ENCODE measurements at places on chromosomes 6 and 20. TPM values are rescaled to one million over a fixed set of nuclear protein-coding genes. Genes with fewer than 3 reads are reported as not detected.

The TTK gene
- 5.1 TPM for polyA plus RNA-seq

The NKAPL gene
- polyA plus RNA-seq: 0.52 TPM

The ZFP57 gene
- not detected for polyA plus RNA-seq

DNA sequence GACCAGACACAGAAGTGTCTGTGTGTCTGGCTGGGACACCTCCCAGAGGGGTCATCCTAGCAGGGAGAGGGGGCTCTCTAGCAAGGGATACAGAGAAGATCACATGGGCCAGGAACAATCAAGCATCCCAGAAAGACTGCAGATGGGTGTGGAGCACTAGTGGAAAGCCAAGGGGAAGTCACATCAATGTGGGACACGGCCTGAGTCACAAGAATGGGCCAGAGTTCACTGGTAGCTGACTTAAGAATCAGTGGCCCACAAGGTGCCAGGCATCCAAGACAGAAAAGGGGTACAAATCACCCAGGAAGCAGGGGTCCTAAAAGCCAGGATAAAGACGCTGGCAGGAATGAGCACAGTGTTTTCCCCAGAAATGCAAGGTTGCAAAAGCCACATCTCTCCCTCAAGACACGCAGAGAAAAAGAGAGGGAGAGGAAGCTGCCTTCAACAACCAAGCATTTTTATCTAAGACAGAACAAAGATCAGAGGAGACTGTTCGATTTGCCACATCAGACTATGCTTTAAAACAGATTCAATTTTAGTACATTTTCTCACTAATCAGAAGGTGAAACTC is 113.6 kb upstream of the DST start:
- DNase-seq: no peak

DNA sequence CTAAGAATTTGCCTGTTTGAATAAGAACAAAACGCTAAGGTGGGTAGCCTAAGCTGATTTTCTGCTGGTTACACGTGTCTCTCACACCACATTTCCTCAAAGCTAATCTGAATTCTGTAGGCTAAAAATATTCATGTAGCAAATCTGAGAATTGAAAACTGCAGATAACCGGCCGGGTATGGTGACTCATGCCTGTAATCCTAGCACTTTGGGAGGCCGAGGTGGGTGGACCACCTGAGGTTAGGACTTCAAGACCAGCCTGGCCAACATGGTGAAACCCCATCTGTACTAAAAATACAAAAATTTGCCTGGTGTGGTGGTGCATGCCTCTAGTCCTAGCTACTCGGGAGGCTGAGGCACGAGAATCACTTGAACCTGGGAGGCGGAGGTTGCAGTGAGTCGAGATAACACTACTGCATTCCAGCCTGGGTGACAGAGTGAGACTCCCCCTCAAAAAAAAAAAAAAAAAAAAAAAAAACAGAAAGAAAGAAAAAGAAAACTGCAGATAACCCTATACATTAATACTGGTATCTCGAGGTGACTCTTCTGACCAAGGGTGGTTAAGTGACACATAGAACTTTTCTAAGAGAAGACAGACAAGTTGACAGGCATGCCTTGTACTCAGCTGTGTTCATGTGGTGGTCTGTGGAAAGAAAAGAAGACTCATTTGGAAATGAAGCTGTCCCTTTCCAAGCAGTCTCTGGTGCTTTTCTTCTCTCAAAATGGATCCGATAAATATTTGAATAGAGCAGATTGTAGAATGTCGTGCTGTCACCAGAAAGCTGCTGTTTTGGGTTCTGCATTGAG is 24.7 kb upstream of the ASXL1 start:
- no peak for DNase-seq

DNA sequence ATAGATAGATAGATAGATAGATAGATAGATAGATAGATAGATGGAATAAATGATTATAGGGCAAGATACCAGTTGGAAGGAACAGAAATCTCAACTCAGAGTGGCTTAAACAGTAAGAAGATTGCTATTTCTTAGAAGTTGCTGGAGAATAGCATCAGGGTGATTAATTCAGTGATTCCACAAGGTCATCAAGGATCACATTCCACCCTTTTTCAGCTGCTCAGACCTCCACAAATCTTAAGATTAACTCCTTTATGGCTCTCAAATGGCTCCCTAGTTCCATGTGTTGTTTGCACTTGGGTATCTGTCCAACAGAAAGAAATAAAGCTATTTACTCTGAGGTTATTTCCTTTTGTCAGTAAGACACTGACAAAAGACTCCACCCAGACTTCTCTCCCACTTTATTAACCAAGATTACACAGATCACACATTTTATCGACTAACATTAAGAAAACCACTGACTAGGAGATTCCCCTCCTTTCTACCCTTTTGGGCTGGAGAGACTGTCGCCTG is 68.3 kb upstream of the KIF16B start:
- DNase-seq: no peak

GRCh38 chr6:159982731-159983506 is 14.0 kb downstream of the IGF2R start:
- no peak for DNase-seq
